Stomach (tissue), 19 donors: ENCODE measurements at places on chromosomes 7 and 10. TPM values are rescaled to one million over a fixed set of nuclear protein-coding genes. Genes with fewer than 3 reads are reported as not detected.

LAMTOR4 gene
- 334 TPM for polyA plus RNA-seq

ZNF425 gene
- polyA plus RNA-seq = 0.93 TPM

DUS4L gene
- polyA plus RNA-seq = 5.5 TPM

TEX36 gene
- not detected for polyA plus RNA-seq

BMPER gene
- polyA plus RNA-seq = 1.9 TPM

SFTPA1 gene
- polyA plus RNA-seq = 0.75 TPM

HDAC9 gene
- polyA plus RNA-seq = 2.0 TPM
